ENCODE measurements at places on chromosomes 6 and 20. TPM values are rescaled to one million over a fixed set of nuclear protein-coding genes. Genes with fewer than 3 reads are reported as not detected.

GRCh38 chr6:10412461-10413261, 2.2 kb downstream of the TFAP2A start:
- DNase-seq, result no peak

- DNase-seq, result no peak
Observed at GRCh38 chr20:37007898-37008649, 56.6 kb upstream of the SAMHD1 start.

GRCh38 chr6:54156650-54157250, 45.5 kb downstream of the MLIP start:
- no peak for DNase-seq

- DNase-seq, result no peak
Observed at GRCh38 chr20:16346956-16347355, 226.3 kb downstream of the KIF16B start.

DNA sequence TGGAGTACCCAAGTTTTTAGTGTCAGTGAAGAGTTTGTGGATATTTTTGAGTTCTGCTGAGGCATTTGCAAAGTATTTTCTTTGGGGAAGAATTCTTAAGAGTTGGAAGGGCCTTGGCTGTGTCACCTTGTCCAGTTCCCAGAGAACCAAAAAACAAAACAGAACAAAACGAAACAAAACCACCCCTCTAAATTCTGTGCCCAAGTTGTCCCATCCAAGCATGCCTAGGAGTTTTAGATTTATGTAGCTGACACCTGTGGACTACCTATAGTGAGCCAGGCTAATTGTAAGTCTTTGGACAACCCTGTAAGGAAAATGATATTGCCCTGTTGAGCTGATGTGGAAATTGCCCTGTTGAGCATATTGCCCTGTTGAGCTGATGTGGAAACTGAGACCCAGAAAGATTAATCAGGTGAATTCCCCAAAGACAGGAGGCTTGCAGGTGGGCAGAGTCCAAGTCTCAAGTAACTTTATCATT, 1.0 kb upstream of the ECI2 start:
- DNase-seq, result no peak

DNA sequence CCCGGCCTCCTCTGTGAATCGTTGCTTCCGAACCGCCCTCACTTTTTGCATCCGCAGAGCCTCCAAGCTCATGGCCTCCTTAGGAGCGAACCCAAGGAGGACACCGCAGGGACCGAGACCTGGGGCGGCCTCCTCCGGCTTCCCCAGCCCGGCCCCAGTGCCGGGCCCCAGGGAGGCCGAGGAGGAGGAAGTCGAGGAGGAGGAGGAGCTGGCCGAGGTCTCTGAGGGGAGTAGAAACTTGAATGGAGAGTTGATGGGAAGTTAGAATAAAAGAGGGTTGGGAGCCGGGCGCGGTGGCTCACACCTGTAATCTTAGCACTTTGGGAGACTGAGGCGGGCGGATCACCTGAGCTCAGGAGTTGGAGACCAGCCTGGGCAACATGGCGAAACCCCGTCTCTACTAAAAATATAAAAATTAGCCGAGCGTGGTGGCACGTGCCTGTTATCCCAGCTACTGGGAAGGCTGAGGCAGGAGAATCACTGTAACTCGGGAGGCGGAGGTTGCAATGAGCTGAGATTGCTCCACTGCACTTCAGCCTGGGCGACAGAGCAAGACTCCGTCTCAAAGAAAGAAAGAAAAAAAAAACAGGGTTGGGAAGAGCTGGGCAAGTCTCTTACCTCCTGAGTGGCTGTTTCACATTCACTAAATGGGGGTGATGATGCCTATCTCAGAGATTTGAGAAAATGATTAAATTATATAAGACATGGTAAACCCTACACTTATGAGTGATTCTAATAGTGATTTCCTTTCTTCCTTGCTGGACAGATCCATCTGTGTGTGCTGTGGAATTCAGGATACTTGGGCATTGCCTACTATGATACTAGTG, 805 bp downstream of the MSH5 start:
- DNase-seq, result no peak

GRCh38 chr6:39243809-39244208, 14.5 kb upstream of the KCNK5 start:
- no peak for DNase-seq

C20orf202 gene
- total RNA-seq, result not detected

LHFPL5 gene
- total RNA-seq, result not detected
